ENCODE measurements at places on chromosomes 11 and 22.

DNA sequence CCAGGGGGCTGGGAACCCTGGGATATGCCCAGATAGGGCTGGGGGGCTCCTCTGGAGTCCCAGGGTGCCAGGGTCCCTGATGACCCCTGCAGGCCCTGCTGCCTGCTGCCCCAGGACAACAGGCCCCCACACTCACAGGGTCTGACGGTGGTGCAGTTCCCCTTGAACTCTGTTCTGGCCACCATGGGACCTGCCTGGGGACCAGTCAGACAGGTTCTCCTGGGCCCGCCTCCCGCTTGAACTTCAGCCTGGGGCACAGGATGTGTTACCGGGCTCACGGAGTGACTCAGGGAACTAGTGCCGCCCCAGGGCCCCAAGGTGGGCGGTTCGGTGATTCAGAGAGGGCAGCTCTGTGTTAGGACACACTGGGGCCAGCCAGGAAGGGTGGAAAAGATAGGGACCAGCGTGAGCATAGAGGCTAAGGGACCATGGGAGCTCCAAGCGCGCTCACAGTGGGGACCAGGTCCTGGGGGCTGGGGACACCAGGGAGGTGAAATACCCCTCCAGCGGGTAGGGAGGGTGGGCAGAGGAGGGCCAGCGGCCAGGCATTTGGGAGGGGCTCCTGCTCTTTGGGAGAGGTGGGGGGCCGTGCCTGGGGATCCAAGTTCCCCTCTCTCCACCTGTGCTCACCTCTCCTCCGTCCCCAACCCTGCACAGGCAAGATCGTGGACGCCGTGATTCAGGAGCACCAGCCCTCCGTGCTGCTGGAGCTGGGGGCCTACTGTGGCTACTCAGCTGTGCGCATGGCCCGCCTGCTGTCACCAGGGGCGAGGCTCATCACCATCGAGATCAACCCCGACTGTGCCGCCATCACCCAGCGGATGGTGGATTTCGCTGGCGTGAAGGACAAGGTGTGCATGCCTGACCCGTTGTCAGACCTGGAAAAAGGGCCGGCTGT, 21.5 kb upstream of the TXNRD2 start:
- peak; percentile 47 for DNase-seq

GRCh38 chr11:118239509-118240205, 12.5 kb downstream of the MPZL3 start:
- no peak for DNase-seq

DNA sequence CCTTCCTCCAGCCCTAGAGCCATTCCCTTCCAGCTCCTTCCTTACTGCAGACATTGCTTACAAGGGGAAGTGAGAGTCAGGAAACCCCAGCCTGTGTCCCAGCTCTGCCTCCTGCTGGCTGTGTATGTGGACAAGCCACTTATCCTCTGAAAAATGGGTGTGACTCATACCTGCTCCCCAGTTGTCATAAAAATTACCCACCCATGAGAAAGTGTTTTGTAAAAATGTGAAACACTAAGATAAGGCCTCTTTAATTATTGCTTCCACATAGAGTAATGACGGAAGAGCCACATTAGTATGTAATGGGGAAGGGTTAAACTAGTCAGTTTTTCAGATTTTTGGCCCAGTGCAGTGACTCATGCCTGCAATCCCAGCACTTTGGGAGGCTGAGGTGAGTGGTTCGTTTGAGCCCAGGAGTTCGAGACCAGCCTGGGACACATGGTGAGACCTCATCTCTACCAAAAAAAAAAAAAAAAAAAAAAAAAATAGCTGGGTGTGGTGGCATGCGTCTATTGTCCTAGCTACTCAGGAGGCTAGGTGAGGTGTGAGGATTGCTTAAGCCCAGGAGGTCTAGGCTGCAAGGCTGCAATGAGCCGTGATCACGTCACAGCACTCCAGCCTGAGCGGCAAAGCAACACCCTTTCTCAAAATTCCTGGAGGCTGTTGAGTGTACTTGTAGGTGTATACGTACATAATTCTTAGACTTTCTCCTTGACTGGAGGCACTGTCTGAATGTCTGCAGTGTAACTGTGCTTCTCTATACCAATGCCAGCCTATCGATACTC, 84.9 kb downstream of the CTTN start:
- DNase-seq, result no peak

DNA sequence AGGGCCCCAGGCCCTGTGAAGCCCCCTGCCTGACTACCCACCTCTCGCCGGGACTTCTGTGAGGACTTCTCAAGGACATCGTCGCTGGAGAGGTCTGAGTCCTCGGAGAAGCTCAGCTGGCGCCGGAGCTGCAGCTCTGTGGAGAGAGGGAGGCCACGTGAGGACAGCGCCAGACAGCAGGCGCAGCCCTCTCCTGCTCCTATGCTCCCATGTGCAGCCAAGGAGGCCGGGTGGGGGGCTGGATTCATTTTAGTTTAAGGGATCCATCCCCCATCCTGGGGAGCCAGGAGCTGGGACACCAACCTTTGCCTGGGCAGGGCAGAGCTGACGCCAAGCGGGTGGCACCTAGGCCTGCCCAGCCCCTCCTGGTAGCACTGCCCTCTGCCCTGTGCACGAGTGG, 42.4 kb upstream of the BID start:
- DNase-seq, result no peak

DNA sequence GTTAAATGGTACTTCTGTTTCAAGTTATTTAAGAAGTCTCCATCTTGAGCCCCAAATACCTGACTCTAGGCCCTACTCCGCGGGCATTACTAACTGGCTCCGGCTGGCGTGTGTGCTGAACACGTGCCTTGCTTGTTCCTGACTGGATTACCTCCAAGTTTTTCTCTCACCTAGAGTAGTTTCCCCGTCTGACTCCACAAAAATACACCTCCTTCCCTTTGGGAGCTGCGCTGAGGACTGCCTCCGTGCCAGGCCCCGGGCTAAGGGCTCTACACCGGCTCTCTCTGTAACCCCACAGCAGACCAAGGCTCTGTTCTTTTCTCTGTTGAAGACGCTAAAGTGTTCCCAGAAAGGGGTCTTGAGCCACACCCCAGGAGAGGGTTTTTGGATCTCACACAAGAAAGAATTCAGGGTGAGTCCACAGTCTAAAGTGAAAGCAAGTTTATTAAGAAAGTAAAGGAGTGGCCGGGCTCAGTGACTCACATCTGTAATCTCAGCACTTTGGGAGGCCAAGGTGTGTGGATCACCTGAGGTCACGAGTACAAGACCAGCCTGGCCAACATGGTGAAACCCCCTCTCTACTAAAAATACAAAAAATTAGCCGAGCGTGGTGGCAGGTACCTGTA, 61.8 kb downstream of the ANO1 start:
- DNase-seq, result no peak

- DNase-seq, result no peak
Observed at GRCh38 chr11:9259981-9260837, 4.9 kb downstream of the DENND5A start.

DNA sequence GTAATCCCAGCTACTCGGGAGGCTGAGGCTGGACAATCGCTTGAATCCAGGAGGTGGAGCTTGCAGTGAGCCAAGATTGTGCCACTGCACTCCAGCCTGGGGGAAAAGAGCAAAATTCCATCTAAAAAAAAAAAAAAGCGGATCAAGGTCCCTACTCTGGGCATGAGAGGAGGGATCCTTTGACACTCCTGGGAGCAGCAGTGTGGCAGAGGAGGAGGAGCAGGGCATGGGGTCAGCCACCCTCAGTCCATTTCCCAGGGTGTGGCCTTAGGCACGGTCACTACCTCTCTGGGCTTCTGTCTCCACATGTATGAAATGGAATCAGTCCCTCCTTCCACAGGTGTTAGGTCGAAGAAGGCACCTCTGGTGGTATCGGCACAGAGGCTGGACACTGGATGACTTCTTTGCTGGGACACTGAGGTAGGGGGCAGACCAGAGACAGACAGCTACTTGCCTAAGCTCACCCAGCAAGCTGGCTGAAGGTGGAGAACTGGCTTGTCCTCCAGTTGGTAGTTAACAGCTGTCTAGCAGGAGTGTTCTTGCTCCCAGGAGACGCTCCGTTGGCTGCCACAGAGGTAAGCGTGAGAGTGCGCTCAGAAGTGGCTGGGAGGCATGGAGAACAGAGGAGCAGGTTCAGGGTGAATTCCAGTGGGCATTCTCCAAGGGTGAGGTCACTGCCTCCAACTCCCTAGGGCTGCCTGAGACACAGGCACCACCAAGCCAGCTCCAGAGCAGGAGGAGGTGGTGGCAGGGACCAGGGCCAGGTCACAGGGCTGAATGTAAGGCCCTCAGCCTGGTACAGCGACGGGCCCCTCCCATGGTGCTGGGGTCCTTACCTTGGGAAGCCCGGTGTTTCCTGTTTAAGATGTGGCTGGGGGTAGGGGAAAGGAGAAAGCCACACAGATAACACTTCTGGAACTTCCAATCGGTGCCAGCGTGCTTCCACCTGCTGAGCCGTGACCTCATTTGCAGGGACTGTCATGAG, 19.5 kb downstream of the TXN2 start:
- no peak for DNase-seq

- no peak for DNase-seq
Observed at GRCh38 chr11:15926071-15926470, 430.3 kb downstream of the SOX6 start.

- DNase-seq, result no peak
Observed at GRCh38 chr11:128867277-128867676, at the start of gene KCNJ1. Gene KCNJ1 (minus strand): TSS chr11:128867296. CDS start chr11:128840243, 27,053 bp downstream.

- DNase-seq, result no peak
Observed at GRCh38 chr11:120899720-120900119, 124.2 kb upstream of the TBCEL start.

DNA sequence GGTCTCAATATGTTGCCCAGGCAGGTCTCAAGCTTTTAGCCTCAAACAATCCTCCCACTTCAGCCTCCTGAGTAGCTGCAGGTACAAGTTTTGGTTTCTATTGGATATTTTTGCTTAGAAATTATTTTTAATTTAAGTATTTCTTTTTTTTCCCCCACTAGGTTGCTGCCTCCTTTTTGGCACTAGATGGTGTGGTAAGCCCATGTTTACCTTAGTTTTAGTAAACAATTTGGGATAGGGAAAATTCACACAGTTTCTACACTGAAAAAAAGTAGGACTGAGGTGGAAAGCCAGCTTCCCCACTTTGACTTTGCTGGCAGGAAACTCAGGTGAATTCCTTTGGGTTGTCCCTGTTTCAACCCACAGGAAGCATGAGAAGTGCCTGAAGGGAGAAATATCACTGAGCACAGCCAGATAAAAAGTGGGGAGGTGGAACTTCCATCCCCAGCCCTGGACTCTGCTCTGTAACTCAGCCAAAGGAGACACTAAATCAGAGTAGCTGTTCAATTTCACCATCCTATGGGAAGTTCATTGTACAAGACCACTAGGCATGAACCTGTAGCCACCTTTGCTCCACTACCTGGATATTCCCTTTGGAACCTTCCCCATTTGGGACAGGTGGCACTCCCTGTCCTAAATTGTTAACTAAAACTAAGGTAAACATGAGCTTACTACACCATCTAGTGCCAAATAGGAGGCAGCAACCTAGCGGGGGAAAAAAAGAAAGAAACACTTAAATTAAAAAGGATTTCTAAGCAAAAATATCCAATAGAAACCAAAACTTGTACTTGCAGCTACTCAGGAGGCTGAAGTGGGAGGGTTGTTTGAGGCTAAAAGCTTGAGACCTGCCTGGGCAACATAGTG, 154.4 kb upstream of the FAT3 start:
- no peak for DNase-seq

GRCh38 chr11:11498195-11498594, 123.6 kb downstream of the GALNT18 start:
- no peak for DNase-seq

DNA sequence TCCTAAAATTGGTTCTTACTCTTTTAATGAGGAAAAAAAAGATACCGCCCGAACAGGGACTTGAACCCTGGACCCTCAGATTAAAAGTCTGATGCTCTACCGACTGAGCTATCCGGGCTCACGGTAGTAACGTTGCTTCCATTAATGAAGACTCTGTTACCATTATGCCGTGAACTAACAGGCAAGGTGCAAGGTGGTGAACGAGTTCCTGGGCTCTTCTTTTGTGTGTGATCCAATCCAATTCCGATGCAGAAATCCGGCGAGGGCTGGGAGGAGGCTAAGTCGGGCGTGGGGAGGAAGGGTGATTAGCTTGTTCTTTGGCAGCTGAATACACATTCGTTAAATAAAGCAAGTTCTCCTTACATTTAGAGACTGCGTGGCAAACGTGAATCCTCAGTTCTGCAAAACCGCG, 49.0 kb downstream of the OR4D9 start:
- DNase-seq, result peak; percentile 90

GRCh38 chr22:29717789-29718188, 2.0 kb upstream of the CABP7 start:
- DNase-seq, result no peak

- DNase-seq, result no peak
Observed at GRCh38 chr11:44282620-44283019, 27.3 kb downstream of the ALX4 start.

DNA sequence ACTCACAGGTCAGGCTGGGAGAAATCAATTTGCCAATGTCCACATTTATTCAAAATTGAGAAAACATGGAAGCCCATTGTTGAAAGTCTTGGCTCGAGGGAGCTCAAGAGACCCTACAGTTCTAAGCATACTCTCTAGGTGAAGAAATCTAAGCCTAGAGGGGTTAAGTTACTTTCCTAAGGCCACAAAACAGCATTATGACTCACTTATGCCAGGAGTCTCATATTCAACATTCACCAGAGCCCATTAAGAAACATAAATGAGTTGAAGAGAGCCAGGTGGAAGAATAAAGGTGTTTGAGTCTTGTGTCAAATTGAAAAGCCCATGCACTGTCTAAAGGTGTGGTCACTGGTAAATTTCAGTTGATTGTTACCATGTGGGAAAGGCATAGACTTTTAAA, 108.1 kb downstream of the INSC start:
- DNase-seq, result no peak

- peak; percentile 44 for DNase-seq
Observed at GRCh38 chr11:81658722-81659121, 1074.9 kb downstream of the FAM181B start.

DNA sequence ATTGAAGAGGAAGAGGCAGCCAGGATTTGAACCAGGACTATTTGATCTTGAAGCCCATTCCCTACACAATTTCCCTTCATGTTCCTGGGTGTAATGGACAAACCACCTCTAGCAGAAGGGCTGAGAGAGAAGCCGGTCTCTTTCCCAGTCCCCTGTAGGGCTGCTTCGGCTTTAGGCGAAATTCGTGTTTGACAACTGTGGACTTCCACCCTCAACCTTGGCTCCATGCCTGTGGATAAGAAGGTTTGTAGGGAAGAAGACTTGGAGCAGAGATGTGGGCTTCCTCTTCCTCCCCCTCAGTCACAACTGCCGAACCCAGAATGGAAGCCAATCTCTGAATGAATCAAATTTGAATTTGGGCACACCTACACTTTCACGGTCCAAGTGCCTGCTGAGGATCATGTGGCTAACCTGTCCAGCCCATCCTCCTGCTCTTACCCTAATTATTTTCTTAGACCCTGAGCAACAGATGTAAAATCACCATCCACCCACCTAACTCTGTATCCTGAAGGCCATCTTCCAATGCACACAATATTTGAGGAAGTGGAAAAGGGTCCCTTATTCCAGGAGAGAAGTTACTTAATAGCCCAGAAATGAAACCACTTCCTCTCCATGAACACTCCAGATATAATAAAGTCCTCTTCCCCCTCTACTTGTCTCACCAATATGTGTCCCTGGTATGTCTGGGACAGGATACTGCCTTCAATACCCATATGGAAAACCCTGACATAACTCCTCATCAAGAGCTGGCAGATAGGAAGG, 10.1 kb upstream of the SCN2B start:
- no peak for DNase-seq

Data from activated CD4-positive, alpha-beta T cell treated with anti-CD3 and anti-CD28 coated beads, Interleukin-2, Interleukin-6, amounts not matched to agents 100 ng/mL and 50 ng/mL, durations not matched to agents 16 hours and 8 hours (primary cell).